ENCODE measurements at places on chromosomes 6 and 20. TPM values are rescaled to one million over a fixed set of nuclear protein-coding genes. Genes with fewer than 3 reads are reported as not detected.
A peak's percentile ranks its signal among the peaks of the same experiment; 100 is the strongest.

GRCh38 chr6:134472661-134473060 is 154.7 kb upstream of the SGK1 start:
- H3K27ac ChIP-seq = no peak overlapping the region
- no peaks in the 10 kb centered on the region for H3K27me3 ChIP-seq
- no peak for DNase-seq

DNA sequence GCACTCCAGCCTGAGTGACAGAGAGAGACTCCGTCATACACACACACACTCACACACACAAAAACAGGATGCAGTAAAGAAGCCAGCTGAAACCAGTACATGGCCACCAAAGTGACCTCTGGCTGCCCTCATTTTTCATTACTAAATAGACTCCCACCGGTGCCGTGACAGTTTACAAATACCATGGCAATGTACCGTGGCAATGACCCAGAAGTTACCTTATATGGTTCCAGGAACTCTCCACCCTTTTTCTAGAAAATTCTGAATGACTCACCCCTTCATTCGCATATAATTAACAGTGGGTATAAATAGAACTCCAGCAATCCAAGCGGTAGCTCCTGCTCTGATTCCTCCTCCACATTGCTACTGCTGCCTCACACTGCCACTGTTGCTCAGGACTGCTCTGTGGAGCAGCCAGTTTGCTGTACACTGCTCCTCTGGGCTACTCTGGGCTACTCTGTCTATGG is 57.7 kb downstream of the SNX5 start:
- H3K27ac ChIP-seq = no peak overlapping the region
- H3K36me3 ChIP-seq = no peaks in the 10 kb centered on the region
- peak; percentile 81 for DNase-seq
- H3K4me1 ChIP-seq = peaks cover 16% of the 10 kb centered on the region

GRCh38 chr6:143241111-143241510 is 180.4 kb downstream of the AIG1 start:
- H3K27ac ChIP-seq = no peak overlapping the region
- H3K4me1 ChIP-seq = no peaks in the 10 kb centered on the region
- no peaks in the 10 kb centered on the region for H3K36me3 ChIP-seq
- DNase-seq = no peak

- H3K4me3 ChIP-seq = no peak overlapping the region
- H3K36me3 ChIP-seq = no peaks in the 10 kb centered on the region
- peaks cover 11% of the 10 kb centered on the region for H3K4me1 ChIP-seq
Observed at GRCh38 chr6:45586216-45587171, 208.8 kb upstream of the SUPT3H start.

GRCh38 chr6:111734068-111735061 is 128.7 kb upstream of the TRAF3IP2 start:
- peaks cover 20% of the 10 kb centered on the region for H3K4me1 ChIP-seq
- H3K27me3 ChIP-seq = no peaks in the 10 kb centered on the region
- H3K27ac ChIP-seq = peak overlapping the region; percentile 12
- H3K4me3 ChIP-seq = no peak overlapping the region
- DNase-seq = peak; percentile 40
- peaks cover 2% of the 10 kb centered on the region for H3K36me3 ChIP-seq

- no peaks in the 10 kb centered on the region for H3K4me1 ChIP-seq
- H3K27ac ChIP-seq = no peak overlapping the region
- no peak overlapping the region for H3K4me3 ChIP-seq
- no peaks in the 10 kb centered on the region for H3K27me3 ChIP-seq
- H3K36me3 ChIP-seq = no peaks in the 10 kb centered on the region
Observed at GRCh38 chr6:114762145-114762544, 419.3 kb upstream of the HS3ST5 start.

- H3K4me3 ChIP-seq = no peak overlapping the region
- DNase-seq = no peak
- no peaks in the 10 kb centered on the region for H3K27me3 ChIP-seq
- H3K27ac ChIP-seq = no peak overlapping the region
Observed at GRCh38 chr6:42627044-42627443, 63.2 kb downstream of the UBR2 start.

DNA sequence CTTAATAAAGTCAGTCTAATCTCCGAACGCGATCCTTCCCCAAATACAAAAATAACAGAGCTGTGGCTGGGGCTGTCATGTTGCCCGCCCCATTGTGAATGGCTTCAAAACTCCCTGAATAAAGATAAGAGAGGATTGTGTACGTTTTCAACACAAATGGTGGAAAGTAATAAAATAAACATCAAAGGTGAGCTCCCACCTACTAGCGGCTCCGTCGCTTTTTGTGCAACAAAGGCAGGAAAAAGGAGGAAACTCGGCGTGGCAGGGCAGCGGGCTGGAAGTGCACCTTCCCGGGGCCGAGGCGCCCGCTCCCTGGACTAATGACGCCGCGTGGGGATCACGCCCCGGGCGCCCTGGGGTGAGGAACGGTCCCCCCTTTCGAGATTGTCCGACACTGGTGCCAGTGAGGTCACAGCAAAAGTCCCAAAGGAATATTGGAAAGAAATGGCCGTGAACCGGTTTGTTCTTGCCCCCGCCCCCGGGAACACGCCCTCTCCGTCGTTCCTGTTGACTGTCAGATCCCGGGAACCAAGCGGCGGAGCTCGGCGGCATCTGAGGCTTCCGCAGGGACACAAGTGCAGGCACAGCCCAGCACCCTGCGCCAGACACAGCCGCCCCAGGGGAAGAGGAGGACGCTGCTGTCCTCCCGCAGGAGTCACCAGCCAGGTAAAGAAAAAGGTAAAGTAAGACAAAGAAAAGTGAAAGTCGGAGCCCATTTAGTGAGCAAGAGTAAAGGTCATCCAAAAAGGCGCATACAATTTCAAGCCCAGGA is 1.1 kb upstream of the FOXQ1 start:
- H3K4me1 ChIP-seq = no peaks in the 10 kb centered on the region
- H3K36me3 ChIP-seq = no peaks in the 10 kb centered on the region
- DNase-seq = no peak
- peaks cover 64% of the 10 kb centered on the region for H3K27me3 ChIP-seq
- peak overlapping the region; percentile 37 for H3K4me3 ChIP-seq
- no peak overlapping the region for H3K27ac ChIP-seq

DNA sequence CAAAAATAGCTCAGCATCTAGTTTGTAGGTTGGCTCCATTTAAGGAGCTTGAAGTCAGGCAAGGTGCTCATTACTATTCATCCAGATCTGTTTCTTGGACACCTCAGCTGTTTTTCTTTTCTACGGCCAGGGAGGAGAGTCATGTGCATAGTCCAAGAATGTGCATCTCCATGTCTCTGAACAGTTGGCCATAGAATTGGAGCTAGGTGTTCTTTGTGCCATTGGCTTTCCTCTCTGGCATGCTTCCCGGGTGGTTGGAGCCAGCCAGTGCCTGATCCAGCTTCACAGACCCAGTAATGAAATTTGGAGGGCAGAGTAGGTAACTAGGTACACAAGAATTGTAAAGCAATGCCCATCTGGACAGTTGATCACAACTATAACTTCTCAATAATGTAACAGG is 21.6 kb downstream of the EYA4 start:
- DNase-seq = no peak
- H3K4me1 ChIP-seq = no peaks in the 10 kb centered on the region
- no peak overlapping the region for H3K4me3 ChIP-seq
- H3K36me3 ChIP-seq = peaks cover 6% of the 10 kb centered on the region
- H3K27ac ChIP-seq = no peak overlapping the region

DNA sequence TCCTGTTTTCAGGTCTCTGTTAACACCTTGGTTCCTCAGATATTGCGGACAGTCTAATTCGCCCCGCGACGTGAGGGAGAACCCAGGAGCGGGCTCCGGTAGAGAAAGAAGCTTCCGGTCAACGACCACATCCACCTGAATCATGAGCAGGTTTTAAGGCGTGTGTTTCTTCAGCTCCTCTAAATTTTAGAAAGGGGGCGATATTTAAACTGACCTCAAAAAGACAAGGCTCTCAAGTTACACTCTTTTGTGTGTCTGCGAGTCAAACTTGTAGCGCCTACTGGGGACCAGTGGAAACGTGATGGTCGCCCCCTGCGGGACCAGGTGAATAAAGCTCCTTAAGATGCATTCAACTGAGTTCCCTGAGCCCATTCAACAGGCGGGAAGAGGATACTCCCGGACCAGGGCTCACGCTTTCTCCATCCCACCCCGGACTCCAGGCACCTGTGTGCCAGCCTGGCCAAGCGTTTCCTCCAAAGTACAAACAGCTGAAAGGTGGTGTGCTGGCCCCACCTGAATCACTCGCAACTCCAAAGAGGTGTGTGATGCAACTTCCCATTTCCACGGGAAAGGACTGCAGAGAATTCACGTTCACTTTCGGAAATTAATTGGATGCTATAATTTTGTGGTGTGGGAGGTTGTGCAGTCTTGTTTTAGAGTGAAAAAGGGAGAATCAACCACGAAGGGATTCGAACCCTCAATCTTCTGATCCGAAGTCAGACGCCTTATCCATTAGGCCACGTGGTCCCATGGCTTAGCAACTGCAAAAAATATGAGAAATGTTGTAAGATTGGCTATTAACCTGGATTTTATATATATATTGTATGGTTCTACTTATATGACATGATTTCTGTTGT is 17.0 kb downstream of the GPX5 start:
- no peak overlapping the region for H3K27ac ChIP-seq
- H3K36me3 ChIP-seq = no peaks in the 10 kb centered on the region
- peak; percentile 91 for DNase-seq
- H3K27me3 ChIP-seq = no peaks in the 10 kb centered on the region
- H3K4me3 ChIP-seq = peak overlapping the region; percentile 6

DNA sequence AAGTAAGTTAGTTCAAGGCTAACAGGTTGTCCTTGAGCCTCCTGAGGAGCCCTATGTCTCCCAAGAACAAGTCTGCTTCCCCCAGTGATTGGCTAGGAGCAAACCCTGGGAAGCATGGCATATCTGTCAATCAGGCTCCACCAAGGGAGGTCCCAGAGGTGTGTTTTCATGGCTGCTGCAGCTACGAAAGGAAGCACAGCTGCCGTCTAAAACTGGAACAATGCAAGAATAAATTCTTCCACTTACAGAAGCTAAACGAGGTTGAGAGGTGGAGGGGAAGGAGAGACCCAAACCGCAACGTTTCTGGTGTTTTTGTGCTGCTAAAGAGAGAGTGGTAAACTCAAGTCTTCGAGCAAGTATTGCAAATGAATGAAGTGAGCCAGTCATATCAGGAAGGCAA is 4.9 kb upstream of the PTGIS start:
- no peak for DNase-seq
- no peak overlapping the region for H3K27ac ChIP-seq
- no peak overlapping the region for H3K4me3 ChIP-seq
- H3K4me1 ChIP-seq = peaks cover 20% of the 10 kb centered on the region
- H3K27me3 ChIP-seq = peaks cover 16% of the 10 kb centered on the region
- no peaks in the 10 kb centered on the region for H3K36me3 ChIP-seq

DNA sequence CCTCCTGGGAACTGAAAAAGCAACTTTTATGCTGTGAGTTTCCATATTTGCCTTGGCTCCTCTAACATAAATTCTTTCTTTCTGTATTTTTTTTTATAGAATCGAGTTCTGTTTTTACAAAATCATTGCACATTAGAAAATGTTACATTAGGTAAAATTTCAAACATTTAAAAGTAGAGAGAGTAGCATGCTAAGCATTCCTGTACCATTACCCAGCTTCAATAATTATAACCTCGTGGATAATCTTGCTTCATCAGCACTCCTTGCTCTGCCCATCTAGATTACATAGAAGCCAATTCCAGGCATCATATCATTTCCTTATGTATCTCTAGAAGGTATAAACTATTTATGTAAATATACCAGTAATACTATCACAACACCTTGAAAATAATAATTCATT is 15.4 kb upstream of the FBXO30 start:
- no peaks in the 10 kb centered on the region for H3K36me3 ChIP-seq
- peak; percentile 19 for DNase-seq
- H3K4me3 ChIP-seq = no peak overlapping the region
- H3K27ac ChIP-seq = no peak overlapping the region

GRCh38 chr6:10415617-10416480 is 975 bp upstream of the TFAP2A start:
- H3K4me3 ChIP-seq = no peak overlapping the region
- no peaks in the 10 kb centered on the region for H3K36me3 ChIP-seq
- H3K27me3 ChIP-seq = peaks cover 93% of the 10 kb centered on the region

GRCh38 chr6:146339716-146340115 is 203.9 kb upstream of the RAB32 start:
- DNase-seq = no peak
- no peak overlapping the region for H3K27ac ChIP-seq
- H3K27me3 ChIP-seq = no peaks in the 10 kb centered on the region
- no peaks in the 10 kb centered on the region for H3K4me1 ChIP-seq
- H3K4me3 ChIP-seq = no peak overlapping the region

Gene NNAT
- 2.8 TPM for total RNA-seq

Gene CTCFL
- not detected for total RNA-seq

Gene MYLK2
- 0.18 TPM for total RNA-seq

Gene ZFP64
- total RNA-seq = 14.3 TPM

Gene EEF1A2
- 1.3 TPM for total RNA-seq

Gene FGD2
- not detected for total RNA-seq

Gene FAM209B
- total RNA-seq = not detected

Gene ZC2HC1B
- total RNA-seq = not detected

Gene CYP24A1
- total RNA-seq = not detected

Data from IMR-90 (cell line).